CD4-positive, alpha-beta T cell treated with Interleukin-2 at 100 ng/mL for 4 hours (primary cell): ENCODE measurements at places on chromosomes 3 and 15.
A peak's percentile ranks its signal among the peaks of the same experiment; 100 is the strongest.

GRCh38 chr3:132596816-132597433, at the start of gene ACKR4:
TSS of gene ACKR4 (plus strand) at chr3:132597270. CDS start at chr3:132600398, 3,128 bp downstream.
- DNase-seq, result no peak

- peak; percentile 36 for DNase-seq
Observed at GRCh38 chr3:171049861-171050444, 23.4 kb upstream of the SLC2A2 start.

DNA sequence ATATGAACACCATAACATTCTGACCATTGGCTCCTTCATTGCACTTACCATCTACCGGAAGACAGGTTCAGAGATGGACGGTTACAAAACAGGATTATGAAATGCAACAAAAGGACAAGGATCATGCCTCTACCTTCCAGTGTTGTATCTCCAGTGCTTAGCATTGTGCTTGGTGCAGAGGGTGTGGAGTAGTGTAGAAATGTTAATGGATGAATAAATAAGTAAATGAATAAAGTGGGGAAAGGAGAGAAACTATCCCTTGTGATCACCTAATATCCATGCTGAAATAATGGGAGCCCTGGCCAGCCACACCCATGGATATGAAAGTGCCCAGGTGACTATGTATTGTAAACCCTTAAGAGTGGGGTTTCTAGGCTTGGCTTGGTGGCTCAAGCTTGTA, 344.8 kb upstream of the LMCD1 start:
- DNase-seq, result no peak

- no peak for DNase-seq
Observed at GRCh38 chr3:108044699-108045098, 46.1 kb downstream of the CD47 start.

DNA sequence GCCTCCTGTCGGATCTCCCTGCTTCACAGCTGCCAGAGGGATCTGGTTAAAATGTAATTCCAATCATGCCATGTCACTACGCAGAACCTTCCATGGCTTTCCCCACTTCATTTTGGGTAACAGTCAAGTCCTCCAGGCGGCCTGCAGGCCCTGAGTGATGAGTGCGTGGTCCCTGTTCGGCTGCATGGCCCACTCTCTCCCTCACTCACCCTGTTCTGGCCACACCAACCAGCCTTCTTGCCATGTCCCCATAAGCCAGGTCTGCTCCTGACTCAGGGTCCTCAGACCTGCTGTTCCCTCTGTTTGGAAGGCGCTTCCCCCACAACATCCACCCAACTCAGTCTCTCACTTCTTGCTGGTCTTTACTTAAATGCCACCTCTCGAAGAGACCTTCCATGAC, 41.6 kb upstream of the LINGO1 start:
- DNase-seq, result no peak

GRCh38 chr15:93036951-93037819, 51.8 kb downstream of the RGMA start:
- DNase-seq, result no peak

DNA sequence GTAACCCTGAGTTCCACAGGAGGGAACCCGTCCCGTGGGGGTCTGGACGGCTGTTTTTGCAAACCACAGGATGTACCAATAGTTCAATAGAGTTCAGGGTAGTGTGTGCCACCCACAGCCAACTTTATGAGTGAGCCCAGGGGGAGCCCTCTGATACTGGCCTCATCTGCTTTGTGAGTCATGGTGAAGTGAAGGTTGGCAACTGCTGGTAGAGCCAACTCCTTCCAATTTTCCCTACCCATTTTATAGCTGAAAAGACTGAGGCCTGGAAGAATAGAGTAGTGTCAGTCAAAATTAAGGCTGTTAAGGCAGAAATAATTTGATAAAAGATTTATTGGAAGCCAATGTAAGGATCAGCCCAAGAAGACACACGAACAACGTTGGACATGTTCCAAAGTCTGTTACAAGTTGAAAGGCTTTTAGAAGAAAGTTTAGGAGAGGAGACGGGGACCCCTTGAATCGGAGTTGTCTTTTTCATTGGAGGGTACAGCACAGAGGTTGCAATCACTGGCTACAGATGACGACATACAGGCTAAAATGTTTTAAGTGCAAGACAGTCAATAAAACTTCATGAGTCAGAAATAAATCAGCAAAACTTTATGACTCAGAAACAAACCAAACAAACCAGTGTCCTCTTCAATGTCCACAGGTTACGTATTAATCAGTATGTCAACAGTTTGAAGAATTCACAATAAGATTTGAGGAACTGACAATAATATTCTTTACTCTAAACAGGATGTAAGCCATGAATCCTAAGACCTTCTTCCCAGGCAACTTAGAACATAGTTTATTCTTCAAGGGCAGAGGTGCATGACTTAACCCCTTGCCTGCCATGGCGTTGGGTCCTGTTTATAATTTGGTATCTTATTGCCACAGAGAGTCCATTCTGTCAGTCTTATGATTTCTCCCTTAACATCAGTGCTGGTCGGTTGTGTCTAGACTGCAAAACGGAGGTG, 62.9 kb upstream of the NR2E3 start:
- DNase-seq, result no peak

- no peak for DNase-seq
Observed at GRCh38 chr3:9779075-9779593, 9.4 kb upstream of the CAMK1 start.

GRCh38 chr15:31296646-31297574, 29.7 kb upstream of the KLF13 start:
- DNase-seq, result no peak

- no peak for DNase-seq
Observed at GRCh38 chr15:32859251-32859650, 141.4 kb downstream of the GREM1 start.

DNA sequence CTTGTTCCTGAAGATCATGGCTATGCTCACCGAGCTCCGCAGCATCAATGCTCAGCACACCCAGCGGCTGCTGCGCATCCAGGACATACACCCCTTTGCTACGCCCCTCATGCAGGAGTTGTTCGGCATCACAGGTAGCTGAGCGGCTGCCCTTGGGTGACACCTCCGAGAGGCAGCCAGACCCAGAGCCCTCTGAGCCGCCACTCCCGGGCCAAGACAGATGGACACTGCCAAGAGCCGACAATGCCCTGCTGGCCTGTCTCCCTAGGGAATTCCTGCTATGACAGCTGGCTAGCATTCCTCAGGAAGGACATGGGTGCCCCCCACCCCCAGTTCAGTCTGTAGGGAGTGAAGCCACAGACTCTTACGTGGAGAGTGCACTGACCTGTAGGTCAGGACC, 35.2 kb downstream of the NR1I2 start:
- no peak for DNase-seq

- DNase-seq, result no peak
Observed at GRCh38 chr15:68025835-68026424, 28.2 kb upstream of the PIAS1 start.

DNA sequence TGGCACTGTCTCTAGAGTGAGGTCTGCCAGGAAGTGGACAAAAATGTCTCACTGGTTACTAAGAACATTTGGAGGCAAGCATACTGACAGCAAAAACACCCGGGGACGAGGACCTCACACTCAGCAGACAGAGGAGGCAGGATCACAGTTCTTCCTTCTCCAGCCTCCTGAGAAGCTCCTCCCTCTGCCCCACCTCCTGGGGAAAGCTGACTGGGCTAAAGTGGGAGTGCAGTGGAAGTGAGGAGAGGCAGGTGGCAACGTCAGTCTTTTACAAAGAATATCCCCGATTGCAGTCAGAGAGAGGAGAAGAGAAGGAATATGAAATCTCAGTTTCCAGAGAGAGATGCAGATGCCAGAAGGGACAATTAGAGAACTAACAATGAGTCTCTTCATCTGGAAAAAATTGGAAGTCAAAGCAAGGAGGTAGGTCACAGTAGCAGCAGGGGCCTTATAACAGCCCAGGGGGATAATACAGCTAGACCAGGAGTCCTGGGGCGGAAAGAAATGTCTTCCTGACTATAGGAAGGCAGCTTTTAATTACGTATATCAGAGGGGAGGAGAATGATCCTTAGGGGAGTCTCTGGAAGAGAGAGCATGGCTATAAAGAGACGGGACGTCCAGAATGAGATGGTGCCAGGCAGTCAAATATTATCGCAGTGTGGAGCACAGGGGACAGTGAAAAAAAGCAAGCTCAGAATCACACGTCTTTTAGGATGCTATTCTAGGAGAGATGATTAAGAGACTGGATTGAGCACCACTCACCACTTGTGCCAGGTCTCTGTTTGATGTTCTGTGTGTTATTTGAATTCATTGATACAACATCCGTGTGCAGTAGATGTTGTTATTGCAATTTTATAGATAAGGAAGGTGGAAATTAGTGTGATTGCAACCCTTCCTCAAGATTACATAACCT, 47.2 kb downstream of the LEO1 start:
- no peak for DNase-seq

DNA sequence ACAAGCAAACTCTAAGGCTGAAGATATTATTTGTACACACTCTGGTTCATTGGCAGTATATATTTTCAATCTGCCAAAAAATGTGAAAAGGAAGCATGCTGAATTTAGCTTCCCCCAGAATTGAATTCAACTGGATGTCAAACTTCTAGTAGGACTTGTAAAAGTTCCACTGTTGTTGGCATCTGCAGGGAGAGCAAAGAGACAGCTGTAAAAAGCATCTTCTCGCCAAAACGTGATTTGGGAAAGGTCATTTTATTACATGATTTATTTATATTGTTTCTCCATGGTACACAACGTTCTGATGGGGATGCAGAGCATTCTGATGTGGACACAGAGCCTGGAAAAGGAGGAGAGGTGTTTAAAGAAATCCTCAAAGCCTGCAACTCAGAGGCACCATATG, 196.7 kb upstream of the ADAMTS9 start:
- DNase-seq, result no peak

DNA sequence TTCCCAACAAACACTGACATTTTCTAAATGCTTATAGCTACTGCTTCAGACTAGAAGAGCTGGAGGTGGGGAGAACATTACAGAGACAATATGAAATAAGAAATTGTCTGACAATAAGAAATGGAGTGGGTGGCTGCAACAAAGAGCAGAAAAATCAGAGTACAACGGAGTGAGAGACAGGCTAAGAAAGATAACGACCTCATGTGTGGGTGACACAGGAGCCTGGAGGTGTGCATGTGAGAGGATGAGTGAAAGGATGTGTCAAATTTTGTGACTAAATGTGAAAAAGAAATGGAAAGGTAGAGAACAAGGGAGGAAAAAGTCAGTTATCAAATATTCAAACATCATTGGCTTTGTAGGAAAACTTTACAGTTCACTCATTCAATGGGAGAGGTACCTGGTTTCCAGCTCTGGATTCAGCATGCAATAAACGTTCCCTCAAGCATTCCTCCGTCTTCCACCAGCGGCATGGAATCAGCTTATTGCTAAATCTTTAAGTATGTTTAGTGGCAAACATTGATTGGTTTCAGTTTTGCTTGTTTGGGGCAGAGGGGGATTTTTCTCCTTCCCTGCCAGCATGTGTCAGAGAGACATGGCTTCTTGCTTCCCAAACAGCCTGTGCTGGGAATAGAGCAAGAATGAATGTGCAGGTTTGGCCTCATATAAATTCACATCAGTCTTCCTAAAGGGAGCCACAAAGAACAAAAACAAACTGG, 103.8 kb upstream of the CHRM5 start:
- DNase-seq, result no peak

DNA sequence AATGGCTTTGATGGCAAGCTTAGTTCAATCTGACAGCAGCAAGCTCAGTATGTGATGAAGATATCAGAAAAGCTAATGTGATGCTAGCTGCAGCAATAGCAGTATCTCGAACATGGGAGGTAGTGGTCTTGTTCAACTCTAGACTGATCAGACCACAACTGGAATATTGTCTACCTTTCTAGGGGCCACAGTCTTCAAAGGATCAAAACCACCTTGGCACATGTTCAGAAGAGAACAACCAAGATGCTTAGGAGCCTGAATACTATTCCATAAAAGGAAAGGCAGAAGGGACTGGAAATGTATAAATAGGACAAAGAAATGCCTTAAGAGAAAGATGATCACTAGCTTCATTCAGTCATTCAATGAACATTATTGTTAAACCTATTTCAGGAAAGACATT, 2.3 kb downstream of the C3orf70 start:
- no peak for DNase-seq

DNA sequence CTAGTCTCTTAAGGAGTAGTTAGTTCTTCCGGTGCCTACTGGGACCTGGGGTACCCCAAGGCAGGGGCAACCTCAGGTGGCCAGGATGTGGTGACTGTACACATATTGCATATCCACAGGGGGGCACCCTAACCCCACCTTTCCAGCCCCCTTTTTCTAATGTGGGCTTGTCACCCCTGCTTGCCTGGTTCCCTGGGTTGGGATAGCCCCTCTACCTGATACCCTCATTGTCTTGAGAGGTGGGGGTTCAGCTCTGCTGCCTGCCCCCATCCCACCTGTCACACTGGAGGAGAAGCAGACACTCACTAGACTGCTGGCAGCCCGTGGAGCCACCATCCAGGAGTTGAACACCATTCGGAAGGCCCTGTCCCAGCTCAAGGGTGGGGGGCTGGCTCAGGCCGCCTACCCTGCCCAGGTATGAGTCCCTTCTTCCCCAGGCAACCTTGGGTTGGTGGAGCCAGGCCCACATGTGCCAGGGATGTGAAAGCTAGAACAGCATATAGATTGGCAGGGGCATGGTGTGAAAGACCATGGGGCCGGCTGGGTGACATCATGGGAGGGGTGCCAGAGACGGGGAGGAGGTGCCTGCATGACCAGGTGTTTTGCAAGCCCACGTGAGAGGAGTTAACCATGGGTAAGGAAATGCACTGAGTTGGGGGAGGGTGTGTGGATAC, 4.0 kb downstream of the GLYCTK start:
- peak; percentile 50 for DNase-seq

- no peak for DNase-seq
Observed at GRCh38 chr3:196749125-196749524, 9.5 kb downstream of the PAK2 start.

- DNase-seq, result no peak
Observed at GRCh38 chr3:194571491-194572142, 61.6 kb downstream of the TMEM44 start.

GRCh38 chr3:71485896-71486295, 97.6 kb downstream of the FOXP1 start:
- no peak for DNase-seq

- DNase-seq, result no peak
Observed at GRCh38 chr15:83030021-83030420, 18.6 kb upstream of the C15orf40 start.

DNA sequence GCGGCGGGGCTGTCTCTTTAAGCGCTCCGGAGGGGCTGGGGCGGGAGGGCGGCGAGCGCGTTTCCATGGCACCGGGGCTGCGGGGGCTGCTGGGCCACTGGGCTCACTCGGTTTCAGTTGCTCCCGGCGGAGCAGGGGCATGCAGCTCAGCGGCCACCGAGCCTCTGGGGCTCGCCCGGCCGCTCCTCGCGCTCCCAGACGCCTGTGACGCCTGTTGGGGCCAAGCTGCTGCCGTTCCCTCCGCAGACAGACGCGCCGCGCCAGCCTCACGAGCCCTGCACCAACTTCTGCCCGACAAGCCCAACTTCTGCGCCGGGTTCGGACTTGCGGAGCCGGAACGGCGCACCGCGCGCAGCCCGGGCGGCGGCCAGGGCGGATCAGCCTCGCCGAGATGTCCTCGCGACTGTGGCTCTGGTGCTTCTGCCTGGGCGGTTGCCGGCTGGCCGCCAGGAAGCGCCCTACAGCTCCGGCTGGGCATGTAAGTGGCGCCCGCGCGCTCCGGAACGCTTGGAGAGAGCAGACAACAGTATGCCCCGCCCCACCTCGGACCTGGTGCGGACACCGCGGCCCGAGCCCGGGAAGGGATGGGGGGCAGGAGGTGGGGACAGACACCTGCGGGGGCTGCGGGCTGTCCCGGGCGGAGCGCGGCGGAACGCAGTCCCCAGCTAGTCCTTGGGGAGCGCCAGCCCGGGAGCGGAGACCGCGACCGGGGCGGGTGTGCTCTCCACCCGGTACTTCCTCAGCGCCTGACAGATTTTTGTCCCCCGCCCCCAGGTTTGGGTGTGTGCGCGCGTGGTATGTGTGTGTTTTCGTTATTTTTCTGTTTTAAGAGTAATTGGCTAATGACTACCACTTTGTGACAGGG, 154.1 kb upstream of the GOLIM4 start:
- no peak for DNase-seq
